Stimulated activated CD4-positive, alpha-beta T cell treated with anti-CD3 and anti-CD28 coated beads, Interleukin-12 subunit alpha, Interleukin-12 subunit beta, amount 100 ng/mL, for 24 hours (primary cell): ENCODE measurements at places on chromosomes 13 and 19.

DNA sequence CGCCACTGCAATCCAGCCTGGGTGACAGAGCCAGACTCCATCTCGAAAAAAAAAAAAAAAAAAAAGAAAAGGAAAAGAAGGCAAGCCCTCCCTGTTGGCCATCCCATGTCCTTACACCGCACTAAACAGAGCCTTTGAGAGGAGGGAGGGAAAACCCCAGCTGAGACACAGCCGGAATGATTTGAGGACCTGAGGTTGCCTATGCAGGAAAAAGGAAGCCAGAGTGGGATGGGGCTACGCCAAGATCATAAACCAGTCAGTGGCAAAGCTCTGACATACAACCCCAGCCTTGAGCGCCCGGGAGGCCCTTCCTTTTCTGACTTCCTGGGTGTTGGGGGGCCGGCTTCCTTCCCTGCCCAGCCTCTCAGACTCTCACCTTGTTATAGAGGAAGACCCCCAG is 12.5 kb upstream of the CHERP start:
- no peak for DNase-seq

DNA sequence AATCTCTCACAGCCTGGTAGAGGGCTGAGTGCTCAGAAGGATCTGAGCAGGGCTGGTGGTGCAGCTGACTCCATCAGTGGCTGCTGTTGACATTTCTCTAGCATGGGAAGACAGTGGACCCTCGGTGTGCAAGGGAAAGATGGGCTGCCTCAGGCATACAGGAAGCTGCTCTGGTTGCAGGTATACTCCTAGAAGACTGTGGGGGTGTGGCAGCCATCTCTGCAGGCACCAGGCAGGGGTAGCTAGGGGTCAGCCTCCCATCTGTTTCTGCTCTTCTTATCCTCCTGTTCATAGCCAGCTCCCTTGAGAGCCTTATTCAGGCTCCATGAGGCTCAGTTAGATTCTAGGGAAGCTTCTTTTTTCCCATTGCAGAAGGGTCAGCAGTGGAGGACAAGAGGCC is 475.5 kb downstream of the TSHZ3 start:
- no peak for DNase-seq

- DNase-seq, result peak; percentile 87
Observed at GRCh38 chr19:48169578-48169938, 586 bp downstream of the LIG1 start.

DNA sequence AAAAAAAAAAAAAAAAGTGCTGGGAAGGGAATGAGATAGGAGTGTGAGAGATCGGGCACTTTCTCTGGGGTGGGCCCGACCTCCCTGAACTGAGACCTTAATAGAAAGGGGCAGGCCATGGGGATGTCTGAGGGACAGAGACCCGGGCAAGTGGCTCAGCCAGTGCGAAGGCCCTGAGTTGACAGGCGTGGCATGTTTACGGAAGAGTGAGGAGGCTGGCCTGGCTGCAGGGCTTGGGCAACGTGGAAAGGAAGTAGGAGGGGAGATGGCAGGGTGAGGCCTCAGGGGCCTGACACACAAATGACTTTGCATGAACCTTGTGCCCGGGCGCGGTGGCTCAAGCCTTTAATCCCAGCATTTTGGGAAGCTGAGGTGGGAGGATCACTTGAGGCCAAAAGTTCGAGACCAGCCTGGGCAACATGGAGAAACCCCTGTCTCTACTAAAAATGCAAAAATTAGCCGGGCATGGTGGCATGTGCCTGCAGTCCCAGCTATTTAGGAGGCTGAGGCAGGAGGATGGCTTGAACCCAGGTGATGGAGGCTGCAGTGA is 13.9 kb downstream of the FCHO1 start:
- DNase-seq, result no peak

DNA sequence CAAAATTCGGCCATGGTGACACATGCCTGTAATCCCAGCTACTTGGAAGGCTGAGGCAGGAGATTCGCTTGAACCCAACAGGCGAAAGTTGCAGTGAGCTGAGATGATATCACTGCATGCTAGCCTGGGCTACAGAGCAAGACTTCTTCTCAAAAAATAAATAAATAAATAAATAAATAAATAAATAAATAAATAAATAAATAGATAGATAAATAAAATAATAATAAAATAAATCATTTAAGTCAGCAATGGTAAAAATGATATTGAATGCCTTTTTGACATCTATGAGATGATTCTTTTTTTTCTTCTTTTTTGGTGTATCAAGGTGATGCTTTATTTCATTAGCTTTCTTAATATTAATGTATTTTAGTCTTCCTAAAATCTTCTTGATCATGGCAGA is 221.7 kb upstream of the RXFP2 start:
- no peak for DNase-seq

DNA sequence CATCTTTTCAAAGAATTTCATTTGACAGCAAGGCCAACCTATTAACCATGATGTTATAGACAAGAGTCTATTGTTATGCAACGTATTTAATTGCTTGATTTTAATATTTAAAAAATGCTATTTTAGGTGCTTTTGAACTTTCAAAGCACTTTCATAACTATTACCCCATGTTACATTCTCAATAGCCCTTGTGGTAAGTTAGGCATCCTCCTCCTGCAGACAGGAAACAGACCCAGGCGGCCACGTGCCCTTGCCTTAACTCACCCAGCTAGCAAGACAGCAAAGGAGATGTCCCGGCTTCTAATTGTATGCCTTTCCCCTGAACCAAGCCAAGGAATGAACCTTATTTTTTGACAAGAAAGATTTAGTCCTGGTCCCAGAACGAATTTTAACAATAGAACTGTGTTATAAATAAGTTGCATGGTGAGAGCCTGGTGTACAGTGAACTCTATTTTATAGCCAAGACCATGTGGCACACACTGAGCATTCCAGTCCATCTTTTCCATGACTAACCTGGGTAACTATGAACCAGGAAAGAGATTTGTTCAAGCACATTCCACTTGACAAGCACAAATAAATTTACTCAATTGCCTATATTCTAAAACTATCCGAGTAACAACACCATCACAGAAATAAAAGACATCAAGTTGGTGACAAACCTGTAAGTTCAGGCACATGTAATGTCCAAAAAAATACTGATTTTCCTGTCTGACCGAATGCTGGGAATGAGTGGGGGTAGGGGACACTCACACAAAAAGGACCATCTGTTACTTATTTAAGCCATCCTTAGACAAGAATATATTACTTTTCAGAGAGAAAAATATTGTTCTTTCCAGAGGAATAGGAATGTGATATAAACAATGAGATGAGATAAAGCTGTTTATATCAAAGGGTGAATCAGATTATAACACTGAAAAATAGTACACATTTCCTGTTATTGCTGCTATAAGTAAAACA is 163.0 kb downstream of the EFNB2 start:
- no peak for DNase-seq

- DNase-seq, result no peak
Observed at GRCh38 chr19:35209646-35210045, 18.9 kb downstream of the FAM187B start.

- DNase-seq, result no peak
Observed at GRCh38 chr19:2733930-2734588, 5.8 kb downstream of the SLC39A3 start.
